ENCODE measurements at places on chromosomes 16 and 17.

- DNase-seq, result no peak
Observed at GRCh38 chr16:5058476-5058875, 7.3 kb downstream of the C16orf89 start.

- no peak for DNase-seq
Observed at GRCh38 chr17:17097763-17098345, 55.6 kb downstream of the MPRIP start.

- DNase-seq, result no peak
Observed at GRCh38 chr17:8326511-8327302, 12.9 kb upstream of the ODF4 start.

- DNase-seq, result no peak
Observed at GRCh38 chr16:54672500-54672899, 258.2 kb upstream of the IRX5 start.

GRCh38 chr17:34571428-34572130, 7.8 kb upstream of the TMEM132E start:
- no peak for DNase-seq

All from CD4-positive, alpha-beta T cell treated with Interferon gamma for 1 hour (primary cell).